ENCODE measurements at places on chromosomes 1 and 21.

DNA sequence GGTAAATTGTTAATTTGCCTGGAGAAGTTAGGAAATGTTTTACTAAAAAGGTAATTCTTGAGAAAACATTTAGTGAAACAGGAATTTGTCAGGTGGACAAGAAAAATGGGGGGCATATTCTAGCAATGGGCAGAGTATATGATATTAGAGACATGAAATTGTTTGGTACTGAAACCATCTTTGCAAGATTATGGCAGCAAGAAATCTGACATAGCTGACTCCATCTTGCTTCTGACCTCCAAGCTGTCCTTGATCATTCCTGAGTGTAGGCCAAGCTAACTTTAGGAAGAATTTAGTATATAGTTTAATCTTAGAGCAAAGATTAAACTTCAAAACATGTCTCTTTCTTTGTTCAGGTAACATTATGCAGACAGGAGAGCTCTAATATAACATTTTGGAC is 14.0 kb upstream of the SAMSN1 start:
- DNase-seq, result no peak

DNA sequence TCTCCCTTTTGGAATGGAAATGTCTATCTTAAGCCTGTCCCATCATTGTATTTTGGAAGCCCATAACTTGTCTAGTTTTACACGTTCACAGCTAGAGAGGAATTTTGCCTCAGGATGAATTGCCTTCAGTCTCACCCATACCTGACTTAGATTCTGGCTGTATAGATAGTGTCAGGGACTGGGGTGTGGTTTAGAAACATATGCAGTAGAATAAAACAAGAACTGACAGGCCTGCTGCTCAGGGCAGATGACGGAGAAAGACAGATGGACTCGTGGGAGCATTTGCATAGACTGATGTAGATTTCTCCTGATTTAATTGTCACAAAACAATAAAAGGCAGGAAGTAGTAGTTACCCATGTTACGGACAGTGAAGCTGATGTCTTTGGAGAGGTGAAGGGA is 166.7 kb downstream of the UCK2 start:
- DNase-seq, result no peak

GRCh38 chr1:198088360-198089071 is 68.3 kb upstream of the NEK7 start:
- peak; percentile 76 for DNase-seq

DNA sequence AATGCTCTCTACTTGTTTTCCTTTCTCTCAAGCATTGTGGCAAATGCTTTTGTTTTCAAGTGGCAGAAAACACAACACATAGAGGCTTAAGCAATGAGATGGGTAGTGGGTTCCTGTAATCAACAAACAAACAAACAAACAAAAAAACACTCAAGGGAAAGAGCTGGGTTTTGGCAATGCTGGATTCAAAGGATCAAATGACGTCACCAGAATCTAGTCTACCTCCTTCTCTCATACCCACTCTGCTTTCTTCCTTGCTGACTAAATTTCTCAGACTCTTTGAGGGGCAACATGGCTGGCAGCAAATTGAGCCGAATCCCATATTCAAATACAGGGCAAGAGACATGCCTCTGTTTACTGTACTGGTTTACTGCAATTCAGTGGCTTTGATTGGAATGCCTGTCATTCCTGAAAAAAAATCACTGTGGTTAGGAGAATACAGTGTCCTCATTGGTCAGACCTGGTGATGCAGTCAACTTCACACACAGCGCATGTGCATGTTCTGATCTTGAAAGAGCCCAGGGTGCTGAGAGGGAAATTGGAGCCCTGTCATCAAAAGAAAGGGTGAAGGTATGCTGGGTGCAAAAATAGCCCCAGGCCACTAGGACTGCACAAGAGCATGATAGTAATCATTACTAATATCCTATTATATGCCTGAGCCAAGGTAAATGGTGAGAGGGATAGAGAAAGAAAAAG is 356.2 kb downstream of the KCTD3 start:
- DNase-seq, result no peak

- no peak for DNase-seq
Measured at GRCh38 chr1:172760121-172760520, 101.2 kb downstream of the FASLG start.

DNA sequence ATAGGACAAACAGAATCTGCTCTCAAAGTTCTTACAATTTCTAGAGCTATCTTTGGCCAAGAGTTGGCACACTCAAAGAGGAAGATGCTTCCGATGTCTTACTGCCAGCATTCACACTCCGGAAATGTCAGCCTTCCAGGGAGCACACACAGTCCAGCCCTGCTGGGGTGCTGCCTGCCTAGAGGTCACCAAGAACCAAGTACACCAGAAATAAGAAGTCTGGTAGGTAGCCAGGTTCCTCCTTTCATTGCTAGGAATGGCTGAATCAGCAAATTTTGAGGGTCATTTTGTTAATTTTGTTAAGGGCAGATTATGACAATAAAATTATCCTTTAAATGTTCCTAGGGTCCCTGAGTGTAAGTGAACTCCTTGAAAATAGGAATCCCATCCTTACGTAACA is 77.5 kb downstream of the PLPP3 start:
- no peak for DNase-seq

DNA sequence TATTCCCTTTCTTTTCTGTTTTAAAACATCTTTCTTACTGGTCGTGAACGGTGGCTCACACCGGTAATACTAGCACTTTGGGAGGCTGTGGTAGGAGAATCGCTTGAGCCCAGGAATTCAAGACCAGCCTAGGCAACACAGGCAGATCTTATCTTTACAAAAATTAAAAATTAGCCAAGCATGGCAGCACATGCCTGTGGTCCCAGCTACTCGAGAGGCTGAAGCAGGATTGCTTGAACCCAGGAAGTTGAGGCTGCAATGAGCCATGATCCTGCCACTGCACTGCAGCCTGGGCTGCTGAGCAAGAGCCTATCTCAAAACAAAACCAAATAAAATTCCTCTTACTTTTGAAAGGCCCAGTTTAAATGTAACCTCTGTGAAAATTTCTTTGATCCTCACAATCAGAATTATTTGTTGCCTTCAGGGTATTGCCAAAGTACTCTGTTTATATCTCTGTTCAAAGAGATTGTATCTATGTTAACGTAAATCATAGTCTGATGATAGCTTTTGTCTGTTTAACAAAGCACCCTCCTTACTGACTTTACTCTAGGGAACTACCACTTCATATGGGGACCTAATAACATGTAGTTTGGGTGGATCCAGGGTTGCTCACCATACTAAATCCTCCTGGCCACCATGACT is 71.6 kb downstream of the RERE start:
- DNase-seq, result no peak

DNA sequence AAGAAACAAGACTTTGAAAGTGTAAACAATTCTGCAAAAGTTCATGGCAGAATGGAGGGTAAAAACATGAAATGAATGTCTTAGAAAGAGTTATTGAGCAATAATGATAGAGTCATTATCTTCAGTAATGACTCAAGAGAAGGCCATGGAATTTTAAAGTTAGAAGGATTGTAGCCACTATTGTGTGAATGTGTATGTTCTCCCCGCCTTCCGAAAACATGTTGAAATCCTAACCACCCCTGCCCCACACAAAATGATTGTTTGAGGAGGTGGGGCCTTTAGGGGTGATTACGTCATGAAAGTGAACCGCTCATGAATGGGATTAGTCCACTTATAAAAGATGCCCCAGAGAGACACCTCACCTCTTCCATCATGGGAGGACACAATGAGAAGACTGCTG is 93.8 kb upstream of the CCDC190 start:
- DNase-seq, result no peak

- no peak for DNase-seq
Measured at GRCh38 chr1:246748867-246749266, 24.7 kb downstream of the SCCPDH start.
